G401 (cell line): ENCODE measurements at places on chromosomes 4 and X. TPM values are rescaled to one million over a fixed set of nuclear protein-coding genes. Genes with fewer than 3 reads are reported as not detected.

GRCh38 chr4:106373026-106373425 is 4.4 kb upstream of the GIMD1 start:
- no peak for DNase-seq

GRCh38 chr4:15742083-15742582 is 36.0 kb upstream of the CD38 start:
- DNase-seq = no peak

Gene CDKL2
- not detected in 2 replicates for total RNA-seq

GRCh38 chrX:139008185-139008584 is 296.7 kb upstream of the FGF13 start:
- no peak for DNase-seq

Gene SPANXC
- not detected in 2 replicates for total RNA-seq

Gene PRPS2
- 55.0 and 79.7 TPM in 2 replicates for total RNA-seq

DNA sequence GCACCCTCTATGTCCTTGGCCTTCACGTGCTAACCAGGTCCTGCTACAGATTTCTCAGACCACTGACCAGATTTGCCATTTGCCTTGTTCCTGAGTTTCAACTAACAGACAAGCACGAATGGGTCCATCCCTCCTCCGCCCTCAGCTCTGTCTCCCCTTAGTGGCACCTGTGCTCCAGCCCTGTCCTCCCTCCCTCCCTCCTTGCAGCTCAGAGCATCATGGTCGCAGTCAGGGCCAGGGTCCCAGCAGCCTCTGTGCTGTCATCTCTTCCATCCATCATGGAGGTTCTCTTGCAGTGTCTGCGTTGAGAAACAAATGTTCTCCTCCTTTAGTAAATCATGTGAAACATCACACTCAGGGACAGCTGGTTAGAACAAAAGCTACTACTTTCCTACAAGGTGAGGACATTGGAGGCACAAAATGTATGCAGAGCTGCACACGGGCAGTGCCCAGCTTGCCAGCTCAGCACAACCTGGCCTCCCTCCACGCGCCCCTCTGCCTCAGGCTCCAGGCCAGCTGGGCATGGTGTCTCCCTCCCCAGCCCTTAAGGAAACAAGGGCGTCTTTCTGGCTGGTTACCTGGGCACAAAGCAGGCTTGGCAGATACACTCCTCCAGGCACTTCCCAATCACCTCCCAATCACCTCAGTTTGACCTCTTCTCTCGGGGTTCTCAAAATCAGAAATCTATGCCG is 79.5 kb upstream of the ATP6AP2 start:
- DNase-seq = no peak

DNA sequence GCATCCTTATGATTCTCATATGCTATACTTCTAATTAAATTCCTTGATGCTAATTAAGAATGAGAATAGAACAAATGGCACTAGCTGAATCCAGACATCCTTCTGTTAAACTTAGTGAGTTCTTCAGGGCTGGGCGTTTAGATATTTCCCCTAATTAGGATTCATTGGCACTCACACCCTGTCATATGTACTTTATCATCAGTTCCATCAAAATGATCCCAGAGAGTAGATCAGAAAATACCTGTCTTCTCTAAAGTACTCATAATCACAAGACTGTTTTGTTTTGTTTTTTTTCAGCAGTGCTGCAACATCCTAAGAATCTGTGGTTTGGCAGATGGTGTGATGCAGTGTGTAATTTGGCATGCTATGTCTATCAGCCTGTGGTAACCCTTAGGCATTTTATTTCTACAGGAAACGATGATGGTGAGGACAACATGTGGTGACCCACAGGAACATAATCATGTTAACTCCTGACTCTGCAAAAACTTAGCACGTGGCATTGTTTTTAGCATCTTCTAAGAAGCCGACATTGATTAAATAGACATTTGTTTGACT is 2528.4 kb downstream of the ARAP2 start:
- no peak for DNase-seq

Gene RAI2
- not detected in 2 replicates for total RNA-seq

- DNase-seq = no peak
Observed at GRCh38 chrX:10404436-10404835, 215.9 kb downstream of the MID1 start.

- DNase-seq = no peak
Observed at GRCh38 chr4:54626113-54626512, 31.6 kb upstream of the KIT start.

GRCh38 chrX:54178100-54178940 is 4.7 kb downstream of the FAM120C start:
- DNase-seq = no peak

Gene CYP4V2
- 1.2 and 2.7 TPM in 2 replicates for total RNA-seq

Gene SAT1
- total RNA-seq = 466 and 512 TPM in 2 replicates

- no peak for DNase-seq
Observed at GRCh38 chr4:136742333-136742732, 790.0 kb downstream of the PCDH18 start.

DNA sequence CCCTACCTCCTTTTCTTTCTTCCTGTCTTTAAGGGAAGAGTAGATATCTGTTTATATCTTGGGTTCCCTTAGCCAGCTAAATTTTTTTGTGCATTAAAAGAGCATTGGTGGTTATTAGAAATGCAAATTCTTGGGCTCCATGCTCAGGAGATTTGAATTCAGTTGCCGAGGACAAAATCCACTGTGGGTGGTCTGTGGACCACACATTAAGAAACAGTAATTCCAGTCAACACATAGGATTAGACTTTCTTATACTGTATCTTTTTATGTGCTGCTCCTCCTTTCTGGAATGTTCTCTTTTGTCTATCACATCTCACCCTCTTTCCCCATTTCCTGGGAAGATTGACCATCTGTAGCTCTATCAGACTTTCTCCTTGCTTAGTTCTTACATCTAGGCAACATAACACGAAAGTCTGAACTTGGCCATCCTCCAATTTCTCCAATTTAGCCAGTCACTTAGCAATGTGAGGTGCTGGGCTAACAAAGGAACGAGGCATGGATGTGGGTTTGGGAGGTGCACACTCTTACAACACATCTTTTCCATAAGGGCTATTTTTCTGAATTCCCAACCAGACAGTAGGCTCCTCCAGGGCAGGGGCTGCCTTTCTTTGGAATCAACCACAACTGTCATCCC is 5.3 kb upstream of the PDLIM3 start:
- no peak for DNase-seq

DNA sequence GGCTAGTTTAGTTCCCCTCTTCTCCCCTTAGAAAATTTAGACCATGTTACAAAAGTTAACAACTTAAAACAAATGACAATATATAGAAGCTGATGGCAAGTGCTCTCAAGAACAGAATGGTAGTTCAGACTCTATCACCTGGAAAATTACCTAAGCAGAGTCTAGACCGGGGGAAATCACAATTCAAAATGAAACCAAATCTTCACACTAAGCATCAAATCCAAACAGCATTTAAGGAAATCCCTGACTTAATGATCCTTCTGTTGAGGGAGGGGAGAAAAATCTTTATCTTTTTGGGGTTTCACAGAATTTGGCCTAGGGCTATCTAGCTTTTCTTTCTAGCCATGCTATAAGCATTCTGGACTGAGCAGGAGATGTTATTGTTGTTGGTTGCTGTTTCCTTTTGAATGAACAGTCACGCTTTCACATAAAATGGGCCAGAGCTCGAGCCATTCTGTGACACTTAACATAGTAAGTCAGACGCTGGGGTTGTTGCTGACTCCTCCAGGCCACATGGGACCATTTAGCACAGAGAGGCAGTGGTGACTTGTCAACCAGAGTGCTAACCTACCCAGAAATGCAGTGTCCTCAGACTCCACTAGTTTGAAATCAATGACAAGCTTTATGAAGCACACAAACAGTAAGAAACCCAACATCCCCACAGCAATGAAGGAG is 16.0 kb upstream of the LSM6 start:
- DNase-seq = no peak

Gene SHROOM3
- total RNA-seq = 58.4 and 66.0 TPM in 2 replicates

- no peak for DNase-seq
Observed at GRCh38 chr4:80091184-80091583, 18.2 kb upstream of the ANTXR2 start.

Gene SLC4A4
- 0.06 and 0.10 TPM in 2 replicates for total RNA-seq

DNA sequence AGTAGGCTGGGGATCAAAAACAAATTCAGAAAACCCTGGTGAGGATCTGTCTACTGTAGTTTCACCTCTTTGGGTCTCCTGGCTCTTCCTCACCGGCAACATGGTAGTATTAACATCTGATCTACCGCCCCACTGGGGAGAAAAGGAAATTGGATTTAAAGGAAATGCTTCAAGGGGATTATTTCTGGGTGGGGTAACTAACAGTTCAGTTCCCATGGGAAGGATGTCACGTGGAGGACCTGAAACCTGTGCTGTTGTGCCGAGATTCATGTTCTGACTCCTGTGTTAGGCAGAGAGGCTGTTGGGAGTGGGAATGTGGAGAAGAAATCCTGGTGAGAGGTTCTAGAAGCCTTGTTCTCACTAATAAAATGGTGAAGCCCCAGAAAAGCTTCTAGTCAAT is 254.4 kb downstream of the BCOR start:
- DNase-seq = no peak
